ENCODE measurements at places on chromosomes 6 and 20.

DNA sequence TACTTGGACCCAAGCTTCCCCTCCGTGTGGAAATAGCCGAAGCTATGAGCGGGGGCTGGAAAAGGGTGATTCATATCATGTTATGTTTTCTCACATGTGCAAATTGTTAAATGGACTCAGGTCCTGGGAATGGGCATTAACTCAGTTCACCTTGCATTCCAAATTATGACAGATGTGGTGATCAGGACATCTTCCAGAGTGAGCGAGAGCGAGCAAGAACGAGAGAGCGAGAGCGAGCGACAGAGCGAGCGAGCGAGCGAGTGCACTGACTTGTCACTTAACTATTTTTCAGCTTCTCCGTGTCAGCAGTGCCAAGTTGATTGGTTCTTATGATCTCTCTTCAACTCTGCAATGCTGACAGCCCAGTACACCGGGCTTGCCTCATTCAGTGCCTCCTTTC is 437.4 kb upstream of the NRSN1 start:
- DNase-seq: no peak

GRCh38 chr6:137271245-137272183 is 52.3 kb upstream of the IFNGR1 start:
- DNase-seq: peak; percentile 28

DNA sequence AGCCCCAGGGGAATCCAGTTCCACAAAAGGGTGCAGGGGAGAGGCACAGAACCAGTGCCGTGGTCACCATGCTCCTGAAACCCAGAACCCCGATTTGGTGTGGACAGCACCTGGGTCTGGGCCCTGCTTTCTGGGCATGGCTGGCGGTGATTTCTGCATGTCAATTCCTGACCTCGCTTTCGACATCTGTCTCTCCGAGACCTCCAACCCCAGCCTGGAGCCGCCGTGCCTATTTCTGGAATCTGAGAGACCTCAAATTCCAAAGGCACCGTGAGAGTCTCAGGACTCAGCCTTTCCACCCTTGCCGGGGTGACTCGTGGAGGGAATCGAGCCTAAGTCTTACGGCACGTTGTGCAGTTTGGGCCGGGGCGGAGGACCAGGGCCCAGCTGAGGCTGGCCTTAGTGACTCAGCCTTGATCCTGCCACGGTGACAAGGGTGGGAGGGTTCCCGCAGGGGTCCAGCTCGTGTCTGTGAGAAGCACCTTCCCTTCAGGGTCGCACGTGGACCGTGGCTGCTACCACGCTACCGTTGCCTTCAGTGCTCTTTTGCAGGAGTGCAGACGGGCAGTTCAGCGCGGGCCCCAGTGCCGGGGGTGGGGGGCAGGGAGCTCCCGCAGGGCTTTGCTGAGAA is 133.7 kb downstream of the PXDC1 start:
- DNase-seq: no peak

GRCh38 chr6:125421836-125422235 is 120.1 kb upstream of the HDDC2 start:
- DNase-seq: no peak

DNA sequence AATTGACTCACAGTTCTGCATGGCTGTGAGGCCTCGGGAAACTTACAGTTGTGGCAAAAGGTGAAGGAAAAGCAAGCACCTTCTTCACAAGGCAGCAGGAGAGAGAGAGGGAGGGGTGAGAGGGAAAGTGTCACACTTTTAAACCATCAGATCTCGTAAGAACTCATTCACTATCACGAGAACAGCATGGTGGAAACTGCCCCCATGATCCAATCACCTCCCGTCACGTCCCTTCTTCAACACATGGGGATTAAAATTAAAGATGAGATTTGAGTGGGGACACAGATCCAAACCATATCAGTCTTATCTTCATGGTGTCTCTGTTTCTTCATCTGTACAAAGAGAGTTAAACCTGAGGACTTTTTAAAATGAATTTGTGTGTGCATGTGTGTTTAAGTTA is 13.7 kb upstream of the BTN1A1 start:
- DNase-seq: no peak
